ENCODE measurements at places on chromosomes 3 and 15. TPM values are rescaled to one million over a fixed set of nuclear protein-coding genes. Genes with fewer than 3 reads are reported as not detected.

GRCh38 chr15:40932156-40932555 is 3.0 kb downstream of the DLL4 start:
- no peak for DNase-seq

- no peak for DNase-seq
Measured at GRCh38 chr15:67228286-67228685, 26.2 kb downstream of the AAGAB start.

GRCh38 chr15:95459273-95459672 is 871.2 kb upstream of the NR2F2 start:
- DNase-seq = no peak

GRCh38 chr3:171054921-171055320 is 28.4 kb upstream of the SLC2A2 start:
- no peak for DNase-seq

- no peak for DNase-seq
Measured at GRCh38 chr15:57730876-57731275, 24.4 kb downstream of the POLR2M start.

- no peak for DNase-seq
Measured at GRCh38 chr15:77225088-77225487, 154.2 kb upstream of the TSPAN3 start.

Gene XPC
- total RNA-seq = 45.5 TPM

Gene MEGF11
- total RNA-seq = not detected

All from natural killer cell (primary cell).